ENCODE measurements at places on chromosomes 5 and 9.

GRCh38 chr5:164002214-164002613, 496.8 kb downstream of the MAT2B start:
- DNase-seq, result no peak

- DNase-seq, result no peak
These were observed 54.0 kb downstream of the ALG2 start for GRCh38 chr9:99167694-99168093.

- DNase-seq, result no peak
These were observed 62.6 kb downstream of the SAXO1 start for GRCh38 chr9:18970393-18970792.

DNA sequence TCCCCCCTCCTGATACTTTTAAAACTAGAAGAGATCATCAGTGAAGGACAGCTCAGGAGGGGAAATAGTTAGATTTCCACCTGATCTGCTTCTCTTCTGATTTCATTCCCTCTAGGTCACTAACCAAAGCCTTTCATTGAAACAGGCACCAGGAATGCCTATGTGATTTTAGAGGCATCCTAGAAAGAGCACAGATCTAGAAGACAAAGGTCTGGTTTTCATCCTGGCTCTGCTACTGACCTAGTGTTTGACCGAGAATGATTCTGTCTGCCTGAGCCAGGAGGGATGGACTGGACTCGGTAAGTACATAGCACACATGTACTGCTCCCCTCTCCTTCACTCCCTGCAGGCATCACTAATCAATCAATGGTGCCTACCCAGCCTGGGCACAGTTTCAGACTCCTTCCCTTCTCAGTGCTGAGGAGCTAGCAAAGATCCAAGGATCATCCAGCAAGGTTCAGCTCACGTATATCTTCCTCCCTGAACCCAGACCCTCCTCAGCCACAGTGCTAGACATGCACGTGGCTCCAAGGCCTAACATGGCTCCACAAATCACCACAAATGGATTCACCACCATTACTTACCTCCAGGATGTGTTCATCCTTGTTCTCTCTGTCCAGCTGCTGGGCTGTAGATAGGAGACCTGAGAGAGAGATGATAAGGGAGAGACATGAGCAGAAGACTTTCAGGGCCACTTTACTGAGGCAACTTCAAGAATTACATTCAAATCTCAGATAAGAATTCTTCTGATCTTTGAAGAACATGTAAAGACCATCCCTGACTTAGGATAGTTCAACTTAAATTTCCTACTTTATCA, 35.2 kb downstream of the FAT2 start:
- DNase-seq, result no peak

GRCh38 chr9:128393145-128393775, 22.1 kb downstream of the URM1 start:
- DNase-seq, result no peak

DNA sequence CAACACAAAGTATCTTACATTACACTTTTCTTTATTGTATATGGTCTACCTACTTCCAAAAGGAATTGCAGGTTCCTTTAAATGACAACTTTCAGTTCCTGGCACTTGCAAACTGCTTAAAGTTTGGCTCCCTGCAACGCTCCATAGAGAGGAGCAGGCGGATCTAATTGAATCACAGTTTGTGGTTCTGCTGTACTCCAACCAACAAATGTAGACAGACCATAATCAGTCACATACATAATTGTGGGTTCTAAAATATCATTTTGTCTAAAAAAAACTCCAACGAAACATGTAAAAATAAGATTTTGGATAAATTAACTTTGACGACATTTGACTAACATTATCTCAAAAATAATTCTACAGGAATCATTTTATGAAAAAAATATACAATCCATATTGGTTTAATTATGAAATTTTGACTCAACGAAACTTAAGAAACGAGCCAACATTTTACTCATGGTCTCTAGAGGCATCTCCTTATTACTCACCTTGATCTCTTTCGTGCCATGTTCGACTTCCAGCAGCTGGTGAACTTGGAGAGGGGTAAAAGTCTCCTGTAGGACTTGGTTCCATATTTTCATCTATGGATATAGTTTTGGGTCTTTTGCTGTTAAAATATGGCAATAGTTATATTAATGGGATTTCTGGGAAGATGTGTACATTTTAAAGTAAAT, 167.6 kb downstream of the NFIB start:
- no peak for DNase-seq

GRCh38 chr9:87471746-87472145, 25.9 kb upstream of the DAPK1 start:
- DNase-seq, result no peak

DNA sequence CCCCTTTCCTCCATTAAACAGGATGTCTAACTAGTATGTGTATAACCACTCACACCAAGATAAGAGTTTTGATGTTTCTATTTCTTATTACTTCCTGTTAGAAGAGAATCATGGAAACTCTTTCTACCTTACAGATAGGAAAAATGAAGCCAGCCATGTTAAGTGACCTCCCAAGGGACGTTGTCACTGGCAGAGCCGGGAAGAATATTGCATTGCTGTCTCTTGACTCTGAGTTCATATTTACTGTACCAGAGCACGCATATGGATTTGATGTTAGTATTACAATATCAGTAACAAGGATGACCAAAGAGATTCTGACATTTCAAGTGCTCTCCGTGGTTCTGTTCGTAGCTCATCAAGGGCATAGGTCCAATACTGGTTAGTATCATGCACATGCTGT, 12.5 kb upstream of the C5orf63 start:
- no peak for DNase-seq

DNA sequence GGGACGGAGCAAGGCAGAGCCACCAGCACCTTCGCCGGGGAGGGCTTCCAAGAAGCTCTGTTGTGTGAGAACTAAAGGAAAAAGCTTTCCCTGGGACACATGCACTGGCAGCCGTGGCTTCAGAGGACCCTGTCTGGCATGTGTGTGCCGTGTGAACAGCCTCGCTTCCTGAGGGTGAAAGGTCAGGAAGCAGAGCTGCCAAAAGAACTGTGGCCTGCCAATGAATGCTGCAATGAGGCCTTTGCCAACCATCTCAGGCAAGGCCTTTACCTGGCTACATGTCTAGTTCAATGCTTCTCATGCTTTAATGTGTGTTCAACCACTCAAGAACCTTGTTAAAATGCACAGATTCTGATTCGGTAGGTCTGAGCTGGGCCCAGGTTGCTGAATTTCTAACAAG, 53.5 kb downstream of the NIPSNAP3B start:
- DNase-seq, result no peak

GRCh38 chr5:143682929-143683386, 129.0 kb upstream of the HMHB1 start:
- DNase-seq, result no peak

- no peak for DNase-seq
These were observed 494.6 kb downstream of the ENC1 start for GRCh38 chr5:74145951-74146350.

DNA sequence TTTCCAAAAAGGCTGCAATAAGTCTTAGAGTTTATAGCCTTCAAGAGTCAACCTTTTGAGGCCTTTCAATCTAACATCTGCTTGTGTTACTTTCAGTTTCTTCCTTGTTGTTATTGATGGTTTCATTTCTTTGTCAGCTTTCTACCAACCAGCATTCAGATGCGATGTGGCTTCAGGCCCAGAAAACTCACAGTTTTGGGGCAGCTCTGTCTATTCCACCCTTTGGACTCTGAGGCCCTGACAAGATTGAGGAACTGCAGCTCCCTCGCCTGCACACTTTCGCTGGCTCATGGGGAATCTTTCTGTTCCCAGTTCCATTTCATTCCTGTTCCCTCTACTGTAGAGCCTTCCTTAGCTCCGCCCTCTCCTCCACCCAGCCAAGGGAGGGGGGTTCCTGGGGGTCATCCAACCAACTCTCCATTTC, 13.3 kb upstream of the WHRN start:
- peak; percentile 64 for DNase-seq

GRCh38 chr5:36535378-36535777, 71.0 kb upstream of the SLC1A3 start:
- no peak for DNase-seq

- peak; percentile 64 for DNase-seq
These were observed 19.2 kb upstream of the NDST1 start for GRCh38 chr5:150488519-150489359.

DNA sequence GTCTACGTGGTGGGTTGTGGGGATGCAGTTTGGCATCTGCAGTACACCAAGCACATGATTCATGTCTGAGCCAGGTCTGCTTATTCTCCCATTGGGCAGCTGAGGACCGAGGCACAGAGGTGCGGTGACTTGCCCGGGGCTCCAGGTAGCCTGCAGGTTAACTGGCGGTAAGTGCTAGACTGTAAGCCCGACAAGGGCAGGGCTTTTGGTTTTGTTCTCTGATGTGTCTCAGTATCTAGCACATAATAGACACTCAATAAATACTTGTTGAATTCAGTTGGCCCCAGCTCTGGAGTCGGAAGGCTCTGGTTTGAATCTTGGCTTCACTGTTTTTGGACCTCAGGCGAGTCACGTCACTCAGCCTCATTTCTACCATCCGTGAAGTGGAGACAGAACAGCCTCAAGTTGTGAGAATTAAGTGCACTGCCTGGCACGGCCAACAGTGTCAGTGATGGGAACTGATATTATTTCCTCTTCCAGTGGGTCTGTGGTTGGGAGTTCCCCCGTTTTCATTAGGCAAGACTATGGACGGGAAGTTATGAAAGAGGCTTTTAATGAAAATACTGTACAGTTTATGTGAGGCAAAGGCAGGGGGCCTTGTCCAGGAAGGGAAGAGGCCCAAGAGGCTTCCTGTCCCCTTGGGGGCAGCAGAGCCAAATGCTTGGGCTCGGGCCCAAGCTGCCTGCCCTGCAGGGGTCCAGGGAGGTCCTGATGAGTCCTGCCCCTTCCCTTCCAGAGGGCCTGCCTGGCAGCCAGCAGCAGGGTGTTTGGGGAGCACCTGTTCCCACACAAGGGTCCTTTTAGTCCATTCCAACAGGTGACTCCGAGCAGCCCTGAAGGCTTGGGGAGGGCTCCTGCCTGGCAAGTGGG, 3.3 kb downstream of the PRELID1 start:
- DNase-seq, result peak; percentile 97

GRCh38 chr9:5688109-5688508, 59.2 kb downstream of the RIC1 start:
- DNase-seq, result no peak

GRCh38 chr5:133754575-133755169, 142.3 kb upstream of the FSTL4 start:
- peak; percentile 3 for DNase-seq

DNA sequence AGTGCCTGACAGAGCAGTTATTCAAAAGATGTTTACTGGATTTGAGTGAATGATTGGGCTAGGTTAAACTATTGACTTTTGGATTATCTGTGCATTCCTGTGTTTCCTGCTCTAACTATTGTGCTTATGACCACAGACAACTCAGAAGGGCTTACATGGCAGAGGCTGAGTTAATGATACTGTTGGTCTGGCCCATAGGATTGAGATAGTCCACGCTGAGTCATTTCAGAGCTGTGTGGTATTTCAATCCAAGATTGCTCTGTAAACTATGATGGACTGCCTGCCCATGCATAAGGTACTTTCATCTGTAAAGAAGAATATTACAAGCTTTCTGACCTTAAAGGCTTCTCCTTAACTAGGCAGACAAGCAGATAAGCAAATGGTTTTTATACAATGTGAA, 49.1 kb upstream of the SLIT3 start:
- DNase-seq, result no peak

GRCh38 chr5:2133936-2134335, 251.2 kb upstream of the IRX4 start:
- no peak for DNase-seq

DNA sequence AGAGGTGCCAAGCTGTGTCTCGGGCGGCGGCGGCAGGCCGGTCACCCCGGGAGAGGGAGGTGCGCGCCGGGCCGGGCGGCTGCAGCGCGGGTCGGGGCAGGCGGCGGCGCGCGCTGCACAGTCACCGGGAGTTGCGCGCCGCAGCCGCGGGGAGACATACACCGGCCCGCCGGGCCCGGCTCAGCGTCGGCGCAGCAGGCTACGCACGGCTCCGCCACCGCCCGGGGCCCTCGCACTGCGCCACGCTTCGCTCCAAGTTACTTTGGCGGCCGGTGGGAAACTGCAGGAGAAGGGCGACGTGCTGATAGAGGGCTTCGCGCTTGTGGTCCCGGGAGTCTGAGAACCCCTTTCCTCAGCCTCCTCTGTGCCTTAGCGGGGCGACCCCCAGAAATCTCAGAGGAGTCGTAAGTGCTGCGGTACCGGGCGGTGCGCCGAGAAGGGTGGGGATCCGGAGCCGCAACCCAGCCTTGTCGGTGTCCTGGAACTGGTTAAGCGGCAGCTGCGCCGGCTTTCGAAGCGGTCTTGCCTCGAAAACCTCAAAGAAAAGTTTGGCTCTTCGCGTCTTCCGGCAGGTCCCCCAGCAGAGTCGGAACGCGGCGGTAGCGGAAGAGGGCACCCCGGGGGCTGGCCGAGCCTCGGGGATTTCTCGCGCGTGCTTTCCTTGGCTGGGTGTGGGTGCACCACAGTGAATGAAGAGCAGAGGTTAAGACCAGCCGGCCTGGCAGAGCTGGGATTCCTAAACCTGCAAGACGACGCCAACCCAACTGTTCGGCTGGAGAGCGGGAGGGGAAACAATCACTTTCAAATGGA, at the start of gene EFNA5:
TSS of gene EFNA5 (minus strand) at position 6 of the 810 bp plus-strand sequence.
- DNase-seq, result no peak

DNA sequence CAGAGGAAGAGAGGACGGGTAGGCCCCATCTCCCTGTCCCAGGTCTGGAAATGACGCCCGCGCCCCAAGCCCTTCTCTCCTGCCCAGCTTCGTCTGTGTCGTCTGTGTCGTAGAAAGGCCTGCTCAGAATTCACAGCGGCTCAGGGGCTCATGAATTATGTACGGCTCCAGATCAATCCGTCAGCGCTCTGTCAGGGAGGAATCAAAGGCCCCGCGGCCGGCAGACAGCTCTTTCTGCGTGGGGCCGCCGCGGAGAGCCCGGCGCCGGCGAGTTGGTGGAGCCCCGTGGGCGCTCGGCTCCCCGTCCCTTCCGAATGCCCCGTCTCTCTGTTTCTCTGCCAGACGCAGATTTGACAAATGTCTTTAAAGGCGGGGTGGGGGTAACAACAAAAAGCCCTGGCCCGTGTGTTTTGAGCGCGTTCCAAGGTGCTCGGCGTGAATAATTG, 83.8 kb upstream of the RAPGEF1 start:
- no peak for DNase-seq

DNA sequence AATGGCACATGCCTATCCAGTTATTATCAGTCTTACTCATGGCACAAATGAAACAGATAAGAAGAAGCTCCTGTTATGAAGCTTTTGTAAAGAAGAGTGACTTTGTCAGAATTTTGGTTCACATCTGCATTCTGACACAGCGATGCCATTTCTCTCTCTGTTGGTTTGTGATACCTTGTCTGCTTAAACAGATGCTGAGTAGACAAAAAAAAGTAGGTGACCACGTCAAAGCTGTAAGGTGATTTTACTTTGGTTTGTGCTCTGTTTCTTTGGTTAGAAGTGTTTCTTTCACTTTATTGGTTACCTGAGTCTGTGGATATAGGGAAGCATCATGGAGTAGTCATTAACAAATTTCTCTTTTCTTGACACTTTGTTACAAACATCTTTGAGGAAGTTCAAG, 422.3 kb upstream of the ADAMTSL1 start:
- DNase-seq, result no peak

GRCh38 chr5:59257488-59258400, 635.8 kb downstream of the PDE4D start:
- DNase-seq, result no peak

- no peak for DNase-seq
These were observed 70.4 kb downstream of the GADD45G start for GRCh38 chr9:89675058-89675742.

Data from MV-4-11 (cell line).